Myometrial cell (primary cell): ENCODE measurements at places on chromosomes 11 and 22. TPM values are rescaled to one million over a fixed set of nuclear protein-coding genes. Genes with fewer than 3 reads are reported as not detected.

The SMTNL1 gene
- not detected in 2 replicates for total RNA-seq

The LIF gene
- 4.4 and 11.0 TPM in 2 replicates for total RNA-seq

The SPDYC gene
- not detected in 2 replicates for total RNA-seq

The POU2AF3 gene
- not detected in 2 replicates for total RNA-seq

The ZP1 gene
- total RNA-seq = 0.89 TPM in 1 of 2 replicates, not detected in the other

The C11orf91 gene
- not detected in 2 replicates for total RNA-seq

The BARX2 gene
- total RNA-seq = not detected in 2 replicates

The LDHA gene
- total RNA-seq = 761 and 785 TPM in 2 replicates

The KCNJ1 gene
- total RNA-seq = not detected in 2 replicates

The FADS3 gene
- 65.9 and 88.8 TPM in 2 replicates for total RNA-seq

The DERL3 gene
- 2.3 TPM in 1 of 2 replicates, not detected in the other for total RNA-seq

The ELF5 gene
- not detected in 2 replicates for total RNA-seq

The OR52I2 gene
- not detected in 2 replicates for total RNA-seq

The DEPDC7 gene
- total RNA-seq = 8.9 and 11.8 TPM in 2 replicates

The UPK2 gene
- total RNA-seq = not detected in 2 replicates

The UPK3A gene
- total RNA-seq = not detected in 2 replicates

The OSBP2 gene
- under 0.01 TPM in 1 of 2 replicates, not detected in the other for total RNA-seq

The OPCML gene
- not detected in 2 replicates for total RNA-seq

The JAML gene
- not detected in 2 replicates for total RNA-seq

The DEUP1 gene
- total RNA-seq = not detected in 2 replicates

The GAB4 gene
- not detected in 2 replicates for total RNA-seq

The MFNG gene
- not detected in 2 replicates for total RNA-seq

The CENPM gene
- total RNA-seq = 43.1 and 43.8 TPM in 2 replicates

The RBFOX2 gene
- 118 and 124 TPM in 2 replicates for total RNA-seq
